ENCODE measurements at places on chromosomes 1 and 21. TPM values are rescaled to one million over a fixed set of nuclear protein-coding genes. Genes with fewer than 3 reads are reported as not detected.

- no peak for DNase-seq
Observed at GRCh38 chr21:36990508-36991205, 15.8 kb upstream of the RIPPLY3 start.

- peak; percentile 71 for DNase-seq
Observed at GRCh38 chr1:89546082-89546889, 21.7 kb downstream of the LRRC8B start.

- DNase-seq, result no peak
Observed at GRCh38 chr1:94382201-94382600, 36.0 kb upstream of the ABCD3 start.

DNA sequence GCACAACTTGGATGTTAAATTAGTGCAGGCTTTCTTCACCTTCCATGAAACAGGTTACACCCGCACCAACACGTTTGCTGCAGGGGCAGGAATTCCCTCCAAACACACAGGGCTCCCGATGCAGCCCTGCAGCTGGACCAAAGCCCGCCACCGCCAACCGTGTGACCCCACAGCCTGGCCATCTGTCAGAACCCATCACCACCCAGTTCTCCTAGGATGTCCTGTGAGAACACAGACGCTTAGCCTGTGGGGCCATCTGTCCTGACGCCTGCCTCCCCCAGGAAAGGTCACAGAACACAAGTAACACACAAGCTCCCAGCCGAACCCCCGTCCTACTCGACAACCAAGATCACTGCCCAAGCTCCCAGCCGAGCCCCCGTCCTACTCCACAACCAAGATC lies 108.1 kb downstream of the NPHP4 start:
- DNase-seq, result no peak

- DNase-seq, result no peak
Observed at GRCh38 chr1:201693890-201694607, 134.9 kb upstream of the IPO9 start.

- no peak for DNase-seq
Observed at GRCh38 chr1:231757101-231757404, 130.5 kb downstream of the DISC1 start.

- no peak for DNase-seq
Observed at GRCh38 chr1:88730132-88730675, 46.1 kb downstream of the PKN2 start.

DNA sequence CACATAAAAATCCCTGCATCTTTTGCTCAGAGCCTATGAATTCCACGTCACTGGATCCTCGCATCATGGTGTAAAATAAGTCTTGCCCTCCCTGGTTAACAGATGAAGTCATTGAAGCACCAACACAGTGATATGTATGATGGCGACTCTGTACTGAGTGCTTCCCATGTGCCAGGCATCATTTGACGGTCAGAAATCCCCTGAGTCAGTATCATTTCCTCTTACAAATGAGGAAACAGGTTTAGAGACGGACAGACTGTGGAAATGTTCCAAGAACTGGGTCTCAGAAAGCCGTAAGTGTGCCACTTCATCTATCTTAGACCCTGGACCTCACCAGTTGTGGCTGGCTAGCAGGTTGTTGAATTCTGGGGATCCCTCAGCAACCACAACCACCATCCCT lies 5.1 kb upstream of the OLFML2B start:
- no peak for DNase-seq

- no peak for DNase-seq
Observed at GRCh38 chr1:180751921-180752320, 120.1 kb downstream of the XPR1 start.

- no peak for DNase-seq
Observed at GRCh38 chr1:237170149-237170548, 128.2 kb downstream of the RYR2 start.

GRCh38 chr1:91851130-91852010 lies 34.6 kb downstream of the TGFBR3 start:
- DNase-seq, result peak; percentile 83

The SPRR4 gene
- total RNA-seq, result not detected

The KISS1 gene
- total RNA-seq, result 6.0 TPM

The AMY2A gene
- not detected for total RNA-seq

The CYP4A11 gene
- not detected for total RNA-seq

The LEFTY2 gene
- not detected for total RNA-seq

The AIM2 gene
- total RNA-seq, result not detected

The CTNNBIP1 gene
- total RNA-seq, result 78.1 TPM

All from PC-3 (cell line).